CD4-positive, alpha-beta memory T cell (primary cell): ENCODE measurements at places on chromosomes 3 and 15.

GRCh38 chr15:77173487-77173886, 102.6 kb upstream of the TSPAN3 start:
- no peak for DNase-seq

- no peak for DNase-seq
These were observed 210.0 kb upstream of the NDN start for GRCh38 chr15:23897091-23897490.

GRCh38 chr15:68353421-68354135, 76.0 kb downstream of the FEM1B start:
- no peak for DNase-seq

- no peak for DNase-seq
These were observed 151.1 kb upstream of the OSTN start for GRCh38 chr3:191047930-191048329.

- DNase-seq = no peak
These were observed 874 bp downstream of the ZNF662 start for GRCh38 chr3:42906848-42907183.

- no peak for DNase-seq
These were observed 42.0 kb downstream of the ATP2C1 start for GRCh38 chr3:130935761-130936492.

DNA sequence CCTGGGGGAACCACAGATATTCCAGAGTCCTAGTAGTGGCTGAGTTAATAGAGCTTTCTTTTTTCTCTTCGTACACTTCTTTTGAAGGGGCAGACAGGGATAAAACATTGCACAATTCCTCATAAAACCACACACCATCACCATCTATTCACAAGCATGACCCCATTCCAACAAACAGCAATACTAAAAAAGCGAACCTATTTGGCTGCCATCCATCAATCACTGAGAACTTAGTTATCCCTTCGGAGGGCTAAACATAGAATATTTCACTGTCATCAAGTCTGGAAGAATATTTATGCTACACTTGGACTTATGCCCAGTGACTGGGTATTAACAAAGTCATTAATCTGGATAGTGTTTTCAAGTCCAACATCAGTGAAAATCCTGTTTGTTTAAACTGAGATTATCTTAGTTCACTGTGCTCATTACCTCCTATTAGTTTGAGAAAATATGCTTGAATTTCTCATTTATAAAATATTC, 80.3 kb upstream of the PRTG start:
- no peak for DNase-seq

DNA sequence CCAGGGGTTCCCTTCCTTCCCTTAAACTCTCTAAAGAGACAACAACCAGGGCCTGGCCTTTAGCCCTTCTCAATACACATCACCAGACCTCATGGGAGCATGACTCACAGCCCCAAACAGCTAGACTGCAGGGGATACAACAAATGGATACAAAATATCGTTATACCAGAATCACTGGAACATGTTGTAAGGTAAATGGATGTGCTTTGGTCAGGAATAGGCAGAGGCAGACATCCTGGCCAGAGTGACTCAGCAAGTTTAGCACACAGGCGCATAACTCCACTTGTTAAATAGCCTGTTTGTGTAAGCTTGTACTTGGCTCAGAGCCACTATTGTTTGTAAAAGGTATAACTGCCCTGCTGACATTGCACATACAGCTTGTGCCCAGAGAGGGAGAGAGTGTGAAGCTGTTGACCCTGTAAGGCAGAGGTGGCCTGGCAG, 18.3 kb downstream of the TMED3 start:
- no peak for DNase-seq

DNA sequence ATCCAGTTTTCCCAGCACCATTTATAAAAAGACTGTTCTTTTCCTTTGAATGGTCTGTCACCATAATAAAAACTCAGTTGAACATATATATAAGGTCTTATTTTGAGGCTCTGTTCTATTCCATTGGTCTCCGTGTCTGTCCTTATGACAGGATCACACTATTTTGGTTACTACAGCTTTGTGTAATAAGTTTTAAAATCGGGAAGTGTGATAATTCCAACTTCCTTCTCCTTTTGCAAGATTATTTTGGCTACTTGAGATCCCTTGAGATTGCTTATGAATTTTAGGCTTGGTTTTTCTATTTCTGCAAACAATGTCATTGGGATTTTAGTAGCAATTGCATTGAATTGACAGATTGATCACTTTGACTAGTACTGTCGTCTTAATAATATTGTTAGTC, 35.7 kb downstream of the SACM1L start:
- DNase-seq = no peak

- DNase-seq = no peak
These were observed 10.6 kb downstream of the TPM1 start for GRCh38 chr15:63052961-63053698.

DNA sequence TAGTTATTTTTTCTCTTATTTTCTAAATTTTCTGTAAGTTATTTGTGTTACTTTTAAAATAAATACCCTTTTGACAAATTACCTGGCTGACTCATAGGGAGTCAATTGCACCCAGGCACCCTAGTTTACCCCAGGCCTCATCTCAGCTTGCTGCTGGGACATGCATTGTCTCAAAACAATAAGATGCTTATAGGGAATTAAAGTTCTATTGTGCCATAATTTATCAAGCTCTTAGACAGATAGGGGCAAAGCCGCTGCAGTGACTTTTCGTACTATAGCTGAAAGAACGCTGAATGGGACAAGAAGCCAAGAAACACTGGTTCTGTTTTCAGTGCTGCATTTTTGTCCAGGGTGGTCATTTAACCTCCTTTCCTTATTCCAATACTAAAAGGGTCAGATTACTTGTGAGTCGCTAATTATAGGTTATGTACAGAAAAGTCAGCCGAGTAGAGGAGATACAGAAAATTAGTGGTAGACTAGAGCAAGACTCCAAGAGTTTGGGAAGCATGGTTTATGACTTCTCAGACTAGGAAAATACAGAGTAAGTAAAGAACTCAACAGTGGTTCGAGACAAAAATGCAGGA, 50.3 kb downstream of the EXD1 start:
- DNase-seq = no peak

- no peak for DNase-seq
These were observed 11.6 kb upstream of the TFRC start for GRCh38 chr3:196093317-196094111.

DNA sequence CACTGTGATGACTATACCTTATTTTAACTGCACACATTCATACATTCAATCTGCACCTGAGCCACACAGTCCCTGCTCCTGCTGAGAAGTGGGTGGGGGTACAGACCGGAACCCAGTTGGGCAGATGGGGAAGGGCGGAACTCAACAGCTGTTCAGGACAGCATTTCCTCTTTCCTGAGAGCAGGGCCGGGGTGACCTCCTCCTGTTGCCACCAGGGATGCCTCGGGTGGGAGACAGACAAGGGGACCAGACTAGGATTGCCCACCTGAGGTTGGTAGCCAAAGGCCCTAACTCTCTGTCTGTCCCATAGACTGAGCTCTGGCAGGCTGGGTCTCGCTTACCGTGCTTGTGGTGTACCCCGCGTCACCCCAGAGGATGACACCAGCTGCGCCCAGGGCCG, 3.9 kb downstream of the HYAL2 start:
- DNase-seq = peak; percentile 24

DNA sequence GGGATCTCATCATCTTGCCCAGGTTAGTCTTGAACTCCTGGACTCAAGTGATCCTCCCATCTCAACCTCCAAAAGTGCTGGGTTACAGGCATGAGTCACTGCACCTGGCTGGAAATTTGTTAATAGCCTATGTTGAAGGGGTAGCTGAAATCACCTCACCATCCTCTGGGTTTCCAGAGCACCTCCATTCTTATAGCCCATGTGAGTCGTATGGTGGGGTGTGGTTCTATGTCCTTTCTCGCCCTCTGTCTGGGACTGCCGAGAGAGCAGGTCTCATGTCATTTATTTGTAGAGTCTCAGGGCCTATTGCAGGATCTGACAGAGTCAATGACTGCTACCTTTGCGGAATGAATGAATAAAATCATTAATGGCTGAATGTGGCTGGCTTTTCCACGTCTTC, 20.9 kb downstream of the CEMIP start:
- no peak for DNase-seq

- no peak for DNase-seq
These were observed 74.7 kb upstream of the SH3GL3 start for GRCh38 chr15:83372434-83372891.

DNA sequence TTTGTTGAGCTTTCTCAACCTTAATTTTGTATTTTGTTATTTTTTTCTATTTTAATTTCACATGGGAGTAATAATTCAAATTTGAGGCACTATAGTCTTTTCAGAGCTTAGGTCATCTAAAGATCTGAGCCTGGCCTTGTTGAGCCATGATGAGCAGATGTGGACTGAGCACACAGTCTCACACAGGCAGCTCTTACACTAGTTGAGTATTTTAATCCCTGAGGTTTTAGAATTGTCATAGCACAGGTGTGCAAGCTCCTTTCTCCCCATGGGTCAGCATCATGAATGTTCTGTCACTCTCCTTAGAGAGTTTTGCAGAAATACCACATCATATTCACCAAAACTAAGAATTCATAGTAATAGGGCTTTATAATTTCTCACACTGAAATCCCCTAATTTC, 4.9 kb downstream of the ZBTB38 start:
- DNase-seq = no peak

DNA sequence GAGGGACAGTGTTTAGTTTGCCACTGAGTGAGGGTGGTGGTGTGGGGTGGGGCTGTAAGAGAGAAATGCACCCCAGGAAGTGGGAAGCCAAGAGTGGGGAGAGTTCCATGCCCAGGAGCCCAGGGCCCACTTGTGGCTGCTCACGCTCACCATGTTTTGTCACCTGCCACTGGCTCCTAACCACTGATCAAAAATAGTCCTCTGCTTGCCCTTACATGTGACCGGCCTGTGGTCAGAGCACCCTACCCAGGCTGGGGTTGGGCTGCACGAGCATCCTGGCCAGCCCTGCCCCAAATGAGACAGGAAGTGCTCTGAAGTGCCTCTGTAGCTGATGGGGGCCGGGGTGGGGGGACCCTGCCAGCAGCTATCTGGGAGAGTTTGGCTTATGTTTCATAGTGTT, 216.3 kb downstream of the RPLP1 start:
- peak; percentile 23 for DNase-seq

- no peak for DNase-seq
These were observed 6.5 kb downstream of the CSRNP1 start for GRCh38 chr3:39146611-39147591.

GRCh38 chr3:159866201-159866746, 122.4 kb upstream of the IL12A start:
- no peak for DNase-seq
